ENCODE measurements at places on chromosomes 7 and 10. TPM values are rescaled to one million over a fixed set of nuclear protein-coding genes. Genes with fewer than 3 reads are reported as not detected.

Gene IDI1
- 52.1 TPM for polyA plus RNA-seq

Gene TNRC18
- 56.2 TPM for polyA plus RNA-seq

Gene GPNMB
- 81.9 TPM for polyA plus RNA-seq

Gene NXPH1
- 0.94 TPM for polyA plus RNA-seq

Gene SLC16A9
- polyA plus RNA-seq: 9.8 TPM

Gene MICALL2
- polyA plus RNA-seq: 13.4 TPM

- DNase-seq: no peak
These were observed 154.4 kb downstream of the PRKAG2 start for GRCh38 chr7:151722533-151722932.

GRCh38 chr7:144074374-144074773 is 4.8 kb downstream of the OR2A25 start:
- DNase-seq: no peak

DNA sequence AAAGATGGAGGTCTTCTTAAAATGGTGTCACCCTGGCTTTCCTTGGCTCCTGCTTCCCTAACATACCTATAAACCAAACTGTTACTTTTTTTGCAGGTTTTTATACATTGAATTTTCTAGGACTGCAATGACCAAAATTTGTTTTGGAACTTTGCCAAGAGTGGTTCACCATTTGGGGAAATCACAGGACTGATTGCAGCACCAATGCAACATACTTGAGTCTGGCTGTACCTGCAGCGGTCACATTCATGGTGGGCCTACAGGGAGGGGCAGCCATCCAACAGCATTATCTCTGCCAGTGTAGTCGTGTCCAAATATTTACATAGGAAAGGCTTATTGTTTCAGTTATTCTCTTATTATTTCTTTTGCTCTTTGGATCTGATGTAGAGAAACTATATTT is 69.0 kb downstream of the HACD1 start:
- DNase-seq: no peak

- DNase-seq: peak; percentile 29
These were observed 40.7 kb upstream of the GJD4 start for GRCh38 chr10:35564341-35564968.

- DNase-seq: no peak
These were observed 13.1 kb downstream of the EPC1 start for GRCh38 chr10:32333849-32334248.

DNA sequence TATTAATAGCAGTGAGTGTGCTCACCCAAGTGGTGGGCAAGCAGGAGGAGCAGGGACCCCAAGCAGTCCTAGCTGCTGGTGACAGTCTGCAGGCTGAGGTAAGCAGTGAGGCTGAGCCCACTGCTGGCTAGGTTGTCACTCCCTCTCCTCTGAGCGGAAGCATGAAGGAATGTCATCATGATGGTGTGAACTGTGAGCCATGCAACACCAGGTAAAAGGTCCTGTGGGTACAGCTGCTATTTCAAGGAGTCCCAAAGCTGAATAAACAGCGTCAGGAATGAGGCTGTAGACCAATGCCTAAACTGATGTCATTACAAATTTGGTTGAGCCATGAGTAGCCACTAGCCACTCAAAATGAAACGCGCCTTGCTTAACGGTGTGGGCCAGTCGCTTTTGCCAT is 126.1 kb downstream of the RNF32 start:
- no peak for DNase-seq

GRCh38 chr7:18262058-18262457 is 233.5 kb upstream of the HDAC9 start:
- no peak for DNase-seq

DNA sequence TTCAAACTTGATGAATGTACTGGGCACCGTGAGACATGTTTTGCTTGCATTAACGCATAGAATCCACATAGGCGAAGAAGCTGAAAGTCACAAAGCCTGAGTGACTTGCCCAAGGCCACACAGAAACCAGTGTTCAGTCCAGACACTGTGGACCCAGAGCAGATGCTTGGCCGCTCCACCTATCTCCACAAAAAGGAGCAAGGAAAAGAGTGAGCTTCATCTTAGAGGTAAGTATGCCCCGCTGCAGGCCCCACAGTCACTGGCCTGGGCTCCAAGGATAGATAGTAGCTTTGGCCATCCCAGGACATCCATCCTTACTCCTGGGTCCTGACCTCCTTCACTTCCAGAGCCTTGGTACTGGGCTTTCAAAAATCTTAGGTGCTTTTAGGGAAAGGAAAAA is 60.1 kb upstream of the SAMD8 start:
- no peak for DNase-seq

- DNase-seq: no peak
These were observed 314.9 kb upstream of the AUTS2 start for GRCh38 chr7:69283421-69283820.

DNA sequence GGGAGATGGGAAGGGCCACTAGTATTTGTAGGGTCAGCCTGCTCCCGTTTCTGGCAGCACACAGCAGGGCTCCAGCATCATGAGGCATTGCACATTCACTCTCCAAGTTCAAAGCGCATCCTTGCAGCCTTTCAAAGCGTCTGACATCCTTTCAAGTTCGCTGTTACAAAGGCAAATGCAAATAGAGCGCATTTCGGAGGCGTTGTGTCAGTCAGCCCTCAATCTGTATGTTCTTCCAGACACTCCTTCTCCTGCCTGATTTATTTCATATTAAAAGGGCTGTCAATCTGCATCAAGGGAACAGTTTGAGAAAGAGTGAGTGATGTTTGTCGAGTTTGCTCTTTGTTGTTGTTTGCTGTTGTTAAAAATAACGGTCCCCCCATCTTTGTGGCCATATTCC is 188.5 kb downstream of the SNX10 start:
- DNase-seq: no peak

GRCh38 chr10:17001961-17002749 is 127.5 kb downstream of the CUBN start:
- peak; percentile 70 for DNase-seq

DNA sequence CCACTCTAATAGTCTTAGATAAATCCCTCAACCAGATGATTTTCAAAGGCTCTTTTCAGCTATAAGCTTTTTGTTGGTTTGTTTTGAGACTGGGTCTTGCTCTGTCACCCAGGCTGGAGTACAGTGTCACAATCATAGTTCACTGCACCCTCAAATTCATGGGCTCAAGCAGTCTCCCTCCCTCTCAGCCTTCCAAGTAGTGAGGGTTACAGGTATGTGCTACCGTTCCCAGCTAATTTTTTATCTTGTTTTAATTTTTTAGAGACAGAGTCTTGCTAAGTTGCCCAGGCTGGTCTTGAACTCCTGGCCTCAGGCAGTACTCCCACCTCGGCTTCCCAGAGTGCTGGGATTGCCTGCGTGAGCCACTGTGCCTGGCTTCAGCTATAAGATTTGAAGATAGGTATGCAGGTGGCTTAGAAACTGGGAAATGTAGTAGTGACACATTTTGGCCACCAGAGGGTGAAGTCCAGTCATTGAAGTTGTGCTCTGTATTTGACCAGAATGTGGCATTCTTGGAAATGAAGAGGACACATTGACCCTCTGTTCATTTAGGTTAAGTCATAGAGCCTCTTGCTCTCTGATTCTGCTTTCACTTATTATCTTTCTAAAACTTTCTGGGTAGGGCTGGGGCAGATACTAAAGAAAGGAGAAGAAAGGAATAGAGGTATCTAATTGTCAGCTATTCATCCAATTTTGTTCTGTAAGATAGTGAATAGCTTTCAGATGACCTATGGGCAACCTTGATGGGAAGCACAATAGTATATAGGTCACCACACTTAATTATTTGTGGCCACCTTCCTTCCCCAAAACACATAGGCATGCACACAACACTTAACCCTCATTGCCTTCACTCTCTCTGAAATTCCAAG is 36.0 kb downstream of the R3HCC1L start:
- peak; percentile 52 for DNase-seq

DNA sequence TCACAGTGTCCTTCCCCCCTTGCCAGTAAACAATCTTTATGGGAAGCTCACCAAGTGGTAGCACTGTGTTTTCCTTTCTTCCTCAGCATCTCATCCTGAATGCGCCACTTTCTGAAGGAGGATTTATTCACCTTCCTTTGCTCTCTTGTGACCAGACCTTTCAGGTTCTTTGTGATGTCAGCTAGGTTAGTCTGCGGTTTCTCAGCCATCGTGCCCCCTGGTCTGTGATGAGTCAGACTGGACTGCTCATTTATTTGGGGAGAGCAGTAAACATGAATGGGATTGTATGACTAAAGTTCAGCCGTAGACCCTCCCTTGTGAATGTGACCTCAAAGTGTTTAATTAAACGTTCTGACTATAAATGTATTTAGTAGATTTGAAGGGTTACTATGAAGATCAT is 235.1 kb upstream of the CELF2 start:
- DNase-seq: no peak

DNA sequence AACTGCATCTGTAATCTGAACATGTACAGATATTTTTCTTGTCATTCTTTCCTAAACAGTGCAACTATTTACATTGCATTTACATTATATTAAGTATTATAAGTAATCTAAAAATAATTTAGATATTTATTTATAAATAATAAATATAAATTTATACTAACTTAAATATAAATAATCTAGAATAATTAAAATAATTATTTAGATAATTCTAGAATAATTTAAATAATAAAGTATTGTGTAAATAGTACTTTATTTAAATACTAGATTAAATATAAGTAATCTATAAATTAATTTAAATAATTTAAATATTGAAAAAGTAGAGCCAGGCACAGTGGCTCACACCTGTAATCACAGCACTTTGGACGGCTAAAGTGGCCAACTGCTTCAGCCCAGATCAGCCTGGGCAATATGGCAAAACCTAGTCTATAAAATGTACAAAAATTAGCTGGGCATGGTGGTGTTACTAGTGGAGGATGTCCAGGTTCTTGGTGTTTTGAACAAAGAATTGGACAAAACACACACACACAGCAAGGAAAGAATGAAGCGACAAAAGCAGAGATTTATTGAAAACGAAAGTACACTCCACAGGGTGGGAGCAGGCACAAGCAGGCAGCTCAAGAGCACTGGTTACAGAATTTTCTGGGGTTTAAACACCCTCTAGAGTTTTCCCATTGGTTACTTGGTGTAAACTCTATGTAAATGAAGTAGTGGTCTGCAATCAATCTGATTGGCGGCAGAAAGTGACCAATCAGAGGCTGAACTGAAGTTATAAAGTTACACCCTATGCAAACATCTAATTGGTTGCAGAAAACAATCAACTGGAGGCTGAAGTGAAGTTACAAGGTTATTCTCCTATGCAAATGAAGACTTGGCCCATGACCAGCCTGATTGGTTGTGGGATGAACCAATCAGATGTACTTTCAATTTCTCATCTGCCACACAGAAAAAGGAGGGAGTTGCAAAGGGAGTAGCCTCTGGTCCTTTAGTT is 100.2 kb upstream of the SP4 start:
- no peak for DNase-seq

All from testis (tissue), 5 donors.